A172 (cell line): ENCODE measurements at places on chromosomes 2 and 18.

DNA sequence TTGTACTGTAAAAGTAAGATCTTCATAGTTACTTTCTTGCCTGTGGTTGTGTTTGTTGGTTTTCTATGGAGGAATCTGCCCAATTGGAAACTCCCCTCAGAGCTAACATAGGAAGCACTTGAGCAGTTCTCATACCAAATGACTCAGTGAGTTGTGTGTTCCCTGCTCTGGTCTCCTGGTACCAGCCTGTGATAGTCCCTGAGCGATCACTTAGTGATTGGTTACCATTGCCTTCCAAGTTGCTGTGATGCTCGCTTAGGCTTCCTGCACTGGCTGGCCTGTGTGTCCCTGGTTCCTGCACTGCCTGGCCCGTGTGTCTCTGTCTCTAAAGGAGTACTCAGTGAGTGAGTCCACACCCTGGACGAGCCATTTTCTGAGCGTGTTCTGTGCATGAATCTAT lies 133.0 kb downstream of the MAP4K4 start:
- DNase-seq = peak; percentile 45

GRCh38 chr2:101230541-101231001 lies 22.1 kb upstream of the CNOT11 start:
- DNase-seq = no peak

GRCh38 chr2:439556-440402 lies 151.9 kb upstream of the ALKAL2 start:
- no peak for DNase-seq

DNA sequence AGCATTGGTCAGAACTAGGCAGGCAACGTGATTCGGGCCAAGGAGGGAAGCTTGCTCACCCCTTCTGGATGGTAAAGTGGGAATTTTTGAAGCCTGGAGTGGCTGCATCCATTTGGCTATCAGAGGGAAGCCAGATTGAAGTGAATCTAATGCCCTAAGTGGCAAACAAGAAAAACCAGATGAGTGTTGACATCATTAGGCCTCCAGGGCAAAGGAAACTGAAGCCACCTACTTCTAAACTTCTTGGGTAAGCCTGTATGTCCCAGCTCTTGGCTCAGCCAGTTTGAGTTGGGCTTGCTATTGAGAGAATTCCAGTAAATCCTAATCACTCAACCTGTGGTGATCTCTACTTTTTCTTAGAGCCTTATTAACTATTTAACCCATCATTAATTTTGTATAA lies 20.9 kb downstream of the SOX11 start:
- no peak for DNase-seq

DNA sequence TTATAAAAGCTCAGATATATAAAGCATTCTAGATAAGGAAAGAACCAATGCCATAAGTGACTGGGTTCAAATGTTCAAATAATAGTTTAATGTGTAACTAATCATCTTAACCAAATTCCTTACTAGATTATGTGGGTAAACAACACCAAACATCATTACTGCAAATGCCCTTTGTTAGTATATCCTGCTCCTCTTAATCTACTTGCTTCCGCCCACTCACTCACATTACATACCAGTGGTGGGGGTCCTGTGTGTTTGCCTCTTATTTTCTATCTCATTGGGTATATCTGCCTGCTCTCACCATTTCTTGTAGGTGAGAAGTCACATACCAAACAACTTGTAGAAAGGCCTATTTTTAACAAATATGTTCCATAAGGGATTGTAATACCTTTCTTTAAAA lies 562.1 kb downstream of the NRXN1 start:
- DNase-seq = no peak

DNA sequence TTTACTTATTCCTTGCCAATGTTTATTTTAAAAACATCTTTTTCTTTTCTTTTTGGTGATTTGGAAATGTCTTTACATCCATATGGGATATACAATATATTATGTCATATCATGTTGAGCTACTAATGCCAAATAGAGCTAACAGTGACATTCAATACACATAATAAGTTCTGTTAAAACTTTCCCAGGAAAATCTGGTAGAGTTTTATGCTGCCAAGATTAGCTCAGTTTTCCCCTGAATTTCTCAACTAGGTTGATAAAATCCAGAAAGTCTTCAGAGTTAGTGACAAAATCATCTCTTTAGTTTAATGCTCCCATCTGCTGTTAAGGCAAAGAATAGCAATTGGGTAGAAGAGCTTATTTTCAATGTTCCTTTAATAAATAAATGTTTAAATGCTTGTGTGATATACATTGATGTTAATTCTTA lies 9.9 kb downstream of the COL3A1 start:
- peak; percentile 46 for DNase-seq

DNA sequence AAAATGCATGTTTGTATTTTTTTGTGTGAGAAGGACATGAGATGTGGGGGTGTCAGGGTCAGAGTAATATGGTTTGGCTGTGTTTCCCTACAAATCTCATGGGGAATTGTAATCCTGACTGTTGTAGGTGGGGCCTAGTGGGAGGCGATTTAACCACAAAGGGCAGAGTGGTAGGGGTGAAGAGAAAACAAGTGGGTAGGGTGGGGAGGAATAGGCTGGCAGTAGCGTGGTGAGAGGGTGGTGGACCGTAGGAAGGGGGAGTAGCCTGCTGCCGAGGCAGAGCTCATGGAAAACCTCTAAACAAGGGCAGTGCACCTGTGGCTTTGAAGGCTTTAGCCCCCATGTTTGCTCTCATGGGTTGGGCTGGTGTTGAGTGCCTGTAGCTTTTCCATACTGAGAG lies 152.8 kb upstream of the ZNF519 start:
- DNase-seq = no peak

- peak; percentile 77 for DNase-seq
Measured at GRCh38 chr2:233414273-233414654, 60.0 kb downstream of the DGKD start.

DNA sequence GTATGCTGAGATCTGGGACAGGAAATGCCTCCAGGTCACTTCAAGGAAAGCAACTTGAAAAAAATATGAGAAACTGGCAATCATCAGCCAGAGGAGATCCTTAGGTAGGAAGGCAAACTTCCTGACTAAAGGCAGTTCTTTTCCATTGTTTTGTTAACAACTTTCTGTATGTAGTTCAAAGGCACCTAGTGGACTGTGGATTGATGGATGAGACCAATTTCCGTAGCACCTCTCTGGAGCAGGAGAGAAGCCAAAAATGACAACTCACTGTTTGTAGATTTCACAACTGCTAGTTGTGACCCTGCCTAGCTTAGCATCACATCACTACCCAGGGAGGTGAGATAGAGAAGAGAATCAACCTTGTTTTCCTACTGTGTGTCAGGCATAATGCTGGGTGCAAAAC lies 21.8 kb upstream of the NOSTRIN start:
- DNase-seq = no peak

DNA sequence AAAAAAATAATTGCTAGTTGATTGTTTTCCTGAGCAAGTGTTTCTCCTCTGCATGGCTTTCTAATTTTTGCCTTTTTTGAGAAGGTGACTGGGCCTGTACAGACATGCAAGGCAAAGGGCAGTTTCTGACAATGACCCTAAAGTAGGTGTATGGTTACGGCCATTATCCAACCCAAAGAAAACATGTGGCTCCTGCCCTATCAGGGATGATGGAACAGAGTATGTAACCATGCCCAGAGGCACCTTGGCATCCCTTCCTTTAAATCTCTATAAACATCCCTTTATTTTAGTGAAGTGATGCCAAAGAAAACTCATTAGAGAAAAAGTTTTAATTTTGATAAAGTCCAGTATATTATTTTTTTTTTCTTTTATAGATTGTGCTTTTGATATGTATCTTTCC lies 217.5 kb downstream of the LPIN1 start:
- no peak for DNase-seq

DNA sequence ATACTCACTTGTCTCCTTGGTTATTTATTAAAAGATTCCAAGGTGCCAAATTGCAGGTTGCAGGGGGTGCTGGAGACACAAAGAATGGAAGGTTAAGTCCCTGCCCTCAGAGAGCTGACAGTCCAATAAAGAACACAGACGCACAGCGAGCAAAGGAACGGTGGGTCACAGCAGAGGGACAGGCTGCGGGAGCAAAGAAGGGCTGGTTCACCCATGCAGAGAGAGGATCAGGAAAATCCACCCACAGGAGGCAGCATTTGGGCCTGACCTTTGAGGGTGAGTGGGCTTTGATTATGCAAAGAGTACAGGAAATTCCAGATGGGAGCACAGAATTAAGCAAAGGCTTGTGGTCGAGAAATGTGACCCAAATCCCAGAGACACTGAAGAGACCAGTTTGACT lies 45.0 kb downstream of the ZBTB7C start:
- no peak for DNase-seq

DNA sequence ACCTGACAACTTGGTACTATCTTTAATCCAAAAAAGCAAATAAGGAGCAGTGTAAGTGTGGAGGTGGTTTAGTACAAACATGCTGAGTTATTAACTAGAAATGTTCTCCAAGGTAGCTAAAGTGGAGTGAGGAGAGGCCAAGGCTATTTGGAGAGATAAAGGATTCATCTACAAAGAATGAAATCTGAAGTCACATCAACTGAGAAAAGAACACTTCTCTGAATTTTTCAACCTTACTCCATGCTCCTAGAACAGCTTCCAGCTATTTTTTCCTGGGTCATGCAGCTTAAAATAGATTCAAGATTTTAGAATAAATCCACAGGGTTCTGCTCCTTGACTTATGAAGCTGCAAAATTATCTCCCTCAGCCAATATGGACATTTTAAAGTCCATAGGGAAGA lies 18.7 kb downstream of the IMMT start:
- no peak for DNase-seq

DNA sequence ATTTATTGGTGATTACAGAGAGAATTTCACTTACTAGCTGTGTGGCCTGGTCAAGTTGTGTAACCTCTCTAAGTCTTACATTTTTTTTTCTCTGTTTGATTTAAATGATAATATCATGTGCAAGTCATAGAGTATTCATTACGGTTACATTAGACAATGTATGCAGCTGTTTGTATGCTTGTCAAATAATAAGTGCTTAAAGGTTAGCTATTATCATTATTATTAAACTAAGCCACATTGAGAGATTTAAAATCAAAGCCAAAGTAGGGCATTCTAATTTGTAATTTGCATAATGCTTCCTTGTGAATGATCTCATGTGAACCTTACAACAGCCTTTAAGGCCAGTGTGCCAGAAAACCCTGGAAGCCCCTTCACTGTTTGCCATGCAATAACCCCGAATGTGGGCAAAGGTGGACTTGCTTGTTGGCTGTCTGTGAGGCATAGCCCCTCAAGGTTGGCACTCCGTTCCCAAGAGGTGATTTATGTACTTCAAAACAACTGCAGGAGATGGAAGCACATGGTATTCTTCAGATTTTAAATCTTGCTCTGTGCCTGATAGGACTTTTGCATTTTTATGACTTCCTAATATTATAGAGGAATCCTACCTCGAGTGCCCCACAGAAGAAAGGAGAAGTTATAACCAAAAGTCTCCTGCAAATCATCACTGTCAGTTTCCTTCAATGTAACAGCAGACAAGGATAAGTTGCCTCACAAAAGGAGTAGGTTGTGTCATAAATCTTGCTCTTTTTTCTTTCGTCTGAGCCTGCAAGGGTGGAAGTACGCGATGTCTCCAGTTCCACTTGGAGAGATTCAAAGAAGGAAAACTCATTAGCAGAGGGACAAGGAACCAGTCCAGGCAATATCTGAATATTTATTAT lies 272.0 kb downstream of the TGIF1 start:
- DNase-seq = no peak

DNA sequence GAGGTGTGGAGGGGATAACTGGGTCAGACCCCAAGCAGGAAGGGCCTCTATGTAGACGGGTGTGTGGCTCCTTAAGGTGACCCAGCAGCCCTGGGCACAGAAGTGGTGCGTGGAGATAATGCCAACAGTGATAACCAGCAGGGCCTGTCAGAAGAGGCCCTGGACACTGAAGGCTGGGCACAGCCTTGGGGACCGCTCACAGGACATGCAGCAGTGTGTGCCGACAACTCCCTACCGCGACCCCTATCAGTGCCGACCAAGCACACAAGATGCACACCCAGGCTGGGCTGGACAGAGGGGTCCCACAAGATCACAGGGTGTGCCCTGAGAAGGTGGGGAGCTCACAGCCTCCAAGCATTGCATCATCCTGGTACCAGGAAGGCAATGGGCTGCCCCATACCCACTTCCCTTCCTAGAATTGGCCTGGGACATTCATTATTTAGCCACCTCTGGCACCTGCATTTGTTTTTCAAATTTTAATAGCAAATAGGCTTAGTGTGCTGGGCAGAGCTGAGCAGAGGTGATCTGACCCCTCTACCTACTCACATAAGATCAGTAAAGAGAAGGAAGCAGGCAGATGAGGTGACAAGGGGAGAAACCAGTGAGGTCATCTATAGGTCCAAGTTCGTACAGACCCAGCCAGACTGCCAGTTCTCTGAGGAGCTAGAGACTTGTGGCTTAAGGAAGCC lies 55.2 kb downstream of the BCL11A start:
- DNase-seq = no peak

- no peak for DNase-seq
Measured at GRCh38 chr18:39599251-39599650, 2033.7 kb upstream of the CELF4 start.

GRCh38 chr2:75608684-75609333 lies 37.8 kb upstream of the MRPL19 start:
- peak; percentile 48 for DNase-seq

DNA sequence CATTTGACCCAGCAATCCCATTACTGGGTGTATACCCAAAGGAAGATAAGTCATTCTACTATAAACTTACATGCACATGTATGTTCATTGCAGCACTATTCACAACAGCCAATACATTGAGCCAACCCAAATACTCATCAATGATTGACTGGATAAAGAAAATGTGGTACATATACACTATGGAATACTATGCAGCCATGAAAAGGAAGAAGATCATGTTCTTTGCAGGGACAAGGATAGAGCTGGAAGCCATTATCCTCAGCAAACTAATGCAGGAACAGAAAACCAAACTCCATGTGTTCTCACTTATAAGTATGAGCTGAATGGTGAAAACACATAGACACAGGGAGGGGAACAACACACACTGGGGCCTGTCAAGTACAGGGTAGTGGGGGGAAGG lies 226.7 kb upstream of the HNMT start:
- DNase-seq = no peak

- DNase-seq = peak; percentile 4
Measured at GRCh38 chr18:49241852-49242251, 218.6 kb downstream of the DYM start.

DNA sequence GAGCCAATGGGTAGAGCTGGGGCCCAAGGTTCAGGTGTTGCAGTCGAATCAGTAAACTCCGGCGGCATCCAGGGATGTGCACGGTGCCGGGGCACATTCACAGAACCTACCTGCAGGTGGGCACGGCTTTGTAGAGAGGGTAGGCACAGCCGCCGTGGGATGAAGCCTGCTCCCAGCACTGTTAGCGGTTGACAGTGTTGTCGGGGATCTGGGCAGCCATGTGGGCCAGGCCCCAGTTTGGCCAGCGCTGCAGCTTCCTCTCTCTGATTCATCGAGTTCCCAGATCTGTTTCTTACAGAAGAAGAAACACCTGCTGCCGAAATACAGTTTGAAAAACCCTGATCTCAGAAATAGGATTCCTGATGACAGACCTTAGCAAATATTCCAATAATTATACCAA lies 274.8 kb downstream of the AGAP1 start:
- DNase-seq = no peak

GRCh38 chr2:172864182-172864581 lies 128.5 kb downstream of the RAPGEF4 start:
- peak; percentile 42 for DNase-seq
